Stimulated activated CD8-positive, alpha-beta memory T cell treated with anti-CD3 and anti-CD28 coated beads, Interleukin-15, amount 100 ng/mL, for 48 hours (primary cell): ENCODE measurements at places on chromosomes 3 and 15.

DNA sequence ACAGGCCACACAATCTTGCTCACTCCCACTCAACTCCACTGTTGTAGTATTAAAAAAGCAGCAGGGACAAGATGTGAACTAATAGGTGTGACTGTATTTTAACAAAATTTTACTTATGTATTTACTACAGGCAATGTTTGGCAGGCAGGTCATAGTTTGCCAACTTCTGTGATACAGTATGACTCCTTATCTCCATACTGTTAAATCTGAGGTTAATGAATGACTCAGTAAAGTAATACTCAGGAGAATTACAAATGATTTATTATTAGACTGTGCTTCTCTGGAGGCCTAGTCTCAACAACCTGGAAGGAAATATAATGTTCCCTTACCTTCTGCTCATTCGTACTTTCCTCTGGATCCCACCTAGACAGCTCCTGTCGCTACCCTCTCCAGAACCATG lies 258.6 kb upstream of the KCNMB2 start:
- no peak for DNase-seq

GRCh38 chr3:138408751-138409570 lies 25.5 kb upstream of the ESYT3 start:
- no peak for DNase-seq

DNA sequence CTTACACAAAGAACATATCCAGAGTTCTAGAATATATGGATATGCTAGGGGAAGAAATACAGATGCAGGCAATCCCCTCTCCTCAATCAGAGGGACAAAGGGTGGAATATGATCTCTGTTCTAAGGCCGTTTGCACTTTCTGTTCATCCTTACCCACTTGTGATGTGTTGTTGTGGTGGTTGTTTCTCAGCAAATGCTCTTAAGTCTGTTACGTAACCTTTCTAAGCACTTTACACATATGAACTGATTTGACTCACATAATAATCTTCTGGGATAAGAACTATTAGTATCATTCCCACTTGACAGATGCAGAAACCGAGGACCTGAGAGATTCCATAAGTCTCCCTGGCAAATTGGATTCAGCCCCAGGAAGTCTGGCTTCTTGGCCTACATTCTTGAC lies 40.5 kb downstream of the NGRN start:
- no peak for DNase-seq

DNA sequence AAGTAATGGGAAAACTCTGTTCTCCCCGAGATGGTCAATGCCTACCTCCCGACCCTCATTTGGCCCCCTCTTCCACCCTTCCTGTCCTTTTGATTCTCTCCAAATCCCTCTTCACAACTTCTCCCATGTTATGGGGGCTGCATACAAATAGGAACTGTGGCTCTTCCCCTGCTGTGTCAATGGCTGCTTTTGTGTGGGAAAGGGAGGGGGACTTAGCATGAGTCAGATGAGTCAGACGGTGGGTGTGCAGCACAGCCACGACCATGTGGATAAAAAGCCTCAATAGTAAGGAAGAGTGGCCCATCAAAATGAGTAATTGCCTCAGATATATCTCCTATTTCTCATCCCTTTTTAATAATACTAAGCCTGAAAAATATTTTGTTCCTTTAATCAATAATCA lies 31.9 kb downstream of the SPATA16 start:
- no peak for DNase-seq

GRCh38 chr3:140765246-140765645 lies 87.4 kb downstream of the TRIM42 start:
- no peak for DNase-seq

GRCh38 chr15:33894193-33894592 lies 74.1 kb upstream of the CHRM5 start:
- DNase-seq, result no peak

GRCh38 chr3:172046268-172046915 lies 7.0 kb downstream of the FNDC3B start:
- no peak for DNase-seq

DNA sequence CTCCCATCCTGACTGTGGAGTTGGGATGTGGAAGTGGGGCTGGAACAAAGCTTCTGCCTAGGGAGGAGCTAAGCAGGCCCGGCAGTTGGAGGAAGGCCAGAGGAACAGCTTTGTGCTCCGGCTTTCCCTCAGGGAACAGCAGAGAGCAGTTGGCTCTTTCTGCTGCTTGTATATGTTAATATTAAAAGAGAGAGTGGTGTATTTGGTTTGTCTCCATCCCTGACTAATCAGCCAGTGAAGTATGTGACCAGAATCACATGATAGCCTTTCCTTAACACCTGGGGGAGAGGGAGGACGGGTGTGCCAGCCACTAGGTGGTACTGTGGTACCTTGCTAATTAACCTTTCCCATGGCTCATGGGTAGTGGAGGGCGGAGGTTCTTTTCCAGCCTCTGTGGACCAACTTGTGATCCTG lies 10.0 kb downstream of the EIF2B5 start:
- DNase-seq, result no peak

DNA sequence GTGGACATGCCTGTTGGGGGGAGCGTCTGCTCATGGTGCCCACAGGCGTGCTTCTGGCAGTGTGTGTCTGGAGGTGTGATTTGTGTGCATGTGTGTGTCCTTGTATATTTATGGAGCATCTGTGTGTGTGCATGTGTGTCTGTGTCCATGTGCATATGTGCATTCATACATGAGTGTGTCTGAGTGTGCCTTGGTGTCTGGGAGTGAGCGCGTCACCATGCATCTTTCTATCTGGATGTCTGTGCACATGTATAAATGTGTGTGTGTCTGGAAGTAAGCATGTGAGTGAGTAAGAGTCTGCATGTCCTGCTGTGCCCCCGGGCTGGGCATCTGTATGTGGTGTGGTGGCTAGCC lies 58.1 kb upstream of the PRR23E start:
- no peak for DNase-seq

GRCh38 chr3:114903213-114903612 lies 243.9 kb downstream of the ZBTB20 start:
- DNase-seq, result no peak

GRCh38 chr3:195020185-195020584 lies 250.8 kb downstream of the XXYLT1 start:
- DNase-seq, result no peak

- no peak for DNase-seq
Measured at GRCh38 chr3:195064300-195064931, 206.5 kb downstream of the XXYLT1 start.

- no peak for DNase-seq
Measured at GRCh38 chr3:145849115-145849514, 311.9 kb downstream of the PLOD2 start.

- DNase-seq, result no peak
Measured at GRCh38 chr15:31296219-31296645, 30.4 kb upstream of the KLF13 start.

DNA sequence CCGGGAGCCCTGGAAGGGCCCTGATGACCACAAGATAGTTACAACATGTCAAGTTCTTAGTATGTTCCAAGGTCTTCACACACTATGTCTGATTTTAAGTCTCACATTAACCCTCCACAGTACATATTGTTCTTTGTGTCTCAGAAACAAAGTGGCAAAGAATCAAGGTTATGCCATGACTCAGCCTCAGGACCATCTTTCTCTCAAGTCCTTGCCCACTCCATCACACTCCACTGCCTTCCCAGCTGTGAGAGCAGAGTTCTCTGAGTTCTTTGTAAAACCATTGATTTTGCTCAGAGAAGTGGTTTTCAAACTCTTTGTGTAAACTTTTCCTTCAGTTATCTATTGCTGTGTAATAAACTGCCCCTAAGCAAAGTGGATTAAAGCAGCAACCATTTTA lies 67.9 kb upstream of the C3orf80 start:
- no peak for DNase-seq

DNA sequence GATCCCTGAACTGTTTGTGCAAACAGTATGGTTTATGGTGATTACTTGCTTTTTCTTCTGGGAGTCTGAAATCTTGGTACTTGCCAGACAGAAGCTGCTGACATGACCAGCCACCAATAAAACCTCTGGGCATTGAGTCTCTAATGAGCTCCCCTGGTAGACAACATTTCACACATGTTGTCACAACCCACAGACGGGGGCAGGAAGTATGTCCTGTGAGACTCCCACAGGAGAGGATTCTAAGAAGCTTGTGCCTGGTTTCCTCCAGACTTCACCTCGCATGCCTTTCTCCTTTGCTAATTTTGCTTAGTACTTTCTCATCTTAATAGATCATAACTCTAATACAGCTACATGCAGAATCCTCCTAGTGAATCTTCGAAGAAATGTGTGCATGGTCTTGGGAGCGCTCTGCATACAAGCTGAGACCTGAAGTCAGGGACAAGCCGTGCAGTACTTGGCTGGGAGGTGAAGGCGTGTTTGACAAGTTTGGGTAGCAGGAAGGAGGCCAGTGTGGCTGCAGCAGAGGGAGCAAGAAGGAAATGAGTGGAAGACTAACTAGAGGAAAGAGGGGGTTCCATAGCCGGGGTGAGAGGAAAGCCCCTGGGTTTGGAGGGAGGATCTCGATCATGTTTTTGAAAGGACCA lies 49.0 kb downstream of the B3GNT5 start:
- no peak for DNase-seq

- no peak for DNase-seq
Measured at GRCh38 chr3:14000556-14000955, 120.7 kb upstream of the WNT7A start.

DNA sequence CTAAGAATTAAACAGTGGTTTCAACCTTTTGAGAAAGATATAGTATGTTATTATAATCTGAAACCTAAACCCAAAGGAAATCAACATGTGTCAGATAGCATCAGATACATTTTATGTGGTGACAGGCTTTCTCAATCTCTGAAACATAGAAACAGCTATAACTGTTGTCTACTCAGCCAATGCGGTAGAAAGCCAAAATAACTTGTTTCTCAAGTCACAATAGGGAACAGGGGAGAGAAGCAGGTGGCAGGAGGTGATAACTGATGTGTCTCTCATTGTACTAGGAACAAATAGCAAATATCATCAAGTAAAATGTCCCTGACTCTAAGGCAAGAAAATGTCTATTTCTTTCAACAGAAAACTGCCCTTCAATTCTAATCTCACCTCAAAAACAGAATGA lies 38.6 kb downstream of the DENND6A start:
- DNase-seq, result no peak

- DNase-seq, result no peak
Measured at GRCh38 chr3:161551697-161552096, 55.1 kb downstream of the OTOL1 start.

DNA sequence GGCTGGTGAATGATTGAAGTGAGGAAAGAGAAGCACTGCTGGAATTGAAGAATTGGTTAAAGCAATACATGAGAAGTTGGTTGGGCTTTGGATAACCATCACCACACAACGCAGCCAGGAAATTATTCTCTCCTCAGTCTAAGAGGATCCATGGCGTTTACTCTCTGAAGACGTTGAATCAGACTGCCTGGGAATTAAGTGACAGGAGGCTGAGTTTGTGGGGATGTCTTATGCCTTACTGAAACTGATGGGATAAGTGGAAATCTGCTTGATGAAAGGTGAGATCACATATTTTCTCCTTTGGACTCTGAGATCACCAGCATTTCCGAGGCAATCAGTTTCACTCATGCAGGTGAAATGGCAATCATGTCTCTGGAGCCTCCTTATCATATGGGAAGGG lies 456.1 kb upstream of the GBE1 start:
- no peak for DNase-seq

GRCh38 chr3:192207651-192208050 lies 519.7 kb downstream of the FGF12 start:
- DNase-seq, result no peak

DNA sequence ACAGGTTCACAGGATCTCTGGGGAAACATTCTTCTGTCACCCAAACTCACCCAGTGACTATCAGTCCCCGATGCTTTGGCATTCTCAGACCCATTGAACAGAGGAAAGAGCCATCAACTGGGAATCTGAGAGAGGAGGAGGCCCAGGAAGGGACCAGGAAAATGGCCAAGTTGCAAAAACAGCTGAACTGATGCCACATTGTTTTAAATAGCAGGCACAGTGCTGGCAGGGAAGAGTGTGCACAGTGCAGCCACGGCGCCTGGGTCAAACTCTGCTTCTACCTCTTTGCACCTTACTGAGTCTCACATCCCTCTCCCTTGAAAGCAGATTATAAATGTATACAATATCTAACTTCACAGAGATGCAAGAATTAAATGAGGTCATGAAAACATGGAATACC lies 66.4 kb downstream of the SRGAP3 start:
- DNase-seq, result no peak
